Transverse colon (tissue), 4 donors: ENCODE measurements at places on chromosomes 1 and 21. TPM values are rescaled to one million over a fixed set of nuclear protein-coding genes. Genes with fewer than 3 reads are reported as not detected.
A peak's percentile ranks its signal among the peaks of the same experiment; 100 is the strongest.

GRCh38 chr1:118871582-118872171 is 116.5 kb downstream of the TBX15 start:
- no peak overlapping the region for H3K27ac ChIP-seq
- H3K4me3 ChIP-seq, result no peak overlapping the region
- H3K4me1 ChIP-seq, result no peaks in the 10 kb centered on the region
- DNase-seq, result no peak
- no peaks in the 10 kb centered on the region for H3K36me3 ChIP-seq

- no peaks in the 10 kb centered on the region for H3K4me1 ChIP-seq
- H3K27ac ChIP-seq, result no peak overlapping the region
- no peaks in the 10 kb centered on the region for H3K27me3 ChIP-seq
- no peak overlapping the region for H3K4me3 ChIP-seq
- H3K36me3 ChIP-seq, result peaks cover 80% of the 10 kb centered on the region
Measured at GRCh38 chr1:74753104-74753503, 20.2 kb downstream of the TYW3 start.

- DNase-seq, result no peak
- H3K27ac ChIP-seq, result no peak overlapping the region
- no peaks in the 10 kb centered on the region for H3K36me3 ChIP-seq
Measured at GRCh38 chr1:192402571-192402970, 85.8 kb downstream of the RGS21 start.

DNA sequence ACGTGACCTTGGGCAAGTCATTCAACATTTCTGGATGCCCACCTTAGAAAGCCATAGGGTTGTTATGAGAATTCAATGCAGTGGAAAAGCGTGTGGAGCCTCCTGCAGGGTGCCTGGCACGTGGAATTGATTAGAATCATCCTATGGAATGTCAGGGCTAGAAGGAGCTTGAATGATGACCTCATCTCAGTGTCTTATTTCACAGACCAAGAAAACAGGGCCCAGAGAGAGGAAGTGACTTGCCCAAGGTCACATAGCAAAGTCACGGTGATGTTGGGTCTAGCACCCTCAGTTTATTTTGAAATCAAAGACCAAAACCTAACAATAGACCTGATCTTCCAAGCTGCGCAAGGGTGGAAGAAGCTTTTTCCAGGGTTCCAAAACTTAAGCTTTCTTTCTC is 6.0 kb downstream of the TRABD2B start:
- H3K27me3 ChIP-seq, result peaks cover 14% of the 10 kb centered on the region
- DNase-seq, result no peak
- no peaks in the 10 kb centered on the region for H3K36me3 ChIP-seq
- no peak overlapping the region for H3K27ac ChIP-seq
- H3K4me3 ChIP-seq, result no peak overlapping the region
- no peaks in the 10 kb centered on the region for H3K4me1 ChIP-seq

DNA sequence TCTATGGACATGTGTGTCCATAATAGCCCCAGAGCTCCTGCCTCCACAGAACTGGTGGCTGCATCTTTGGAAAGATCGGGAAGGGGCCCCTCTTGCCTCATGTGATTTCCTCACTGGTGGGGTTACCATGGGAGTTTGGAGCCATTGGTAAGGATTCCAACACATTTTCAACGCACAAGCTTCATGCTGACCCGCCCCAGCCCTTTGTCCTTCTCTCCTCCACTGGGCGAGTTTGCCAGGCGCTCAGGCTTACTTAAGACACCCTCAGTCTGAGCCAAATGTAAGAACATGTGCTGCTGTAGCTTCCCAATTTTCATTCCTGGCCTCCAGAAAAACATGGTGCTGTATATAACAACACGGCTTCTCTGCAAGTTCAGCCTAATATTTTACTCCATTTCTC is 72.4 kb downstream of the ATP5PO start:
- peaks cover 16% of the 10 kb centered on the region for H3K4me1 ChIP-seq
- no peak for DNase-seq
- no peak overlapping the region for H3K27ac ChIP-seq
- no peaks in the 10 kb centered on the region for H3K27me3 ChIP-seq

- H3K27me3 ChIP-seq, result no peaks in the 10 kb centered on the region
- H3K27ac ChIP-seq, result peak overlapping the region; percentile 97
- DNase-seq, result peak; percentile 63
- peak overlapping the region; percentile 96 for H3K4me3 ChIP-seq
Measured at GRCh38 chr1:110339407-110340206, 430 bp downstream of the RBM15 start.

PRMT2 gene
- total RNA-seq, result 80.4 TPM

OLIG2 gene
- not detected for total RNA-seq
